Amniotic stem cell (primary cell): ENCODE measurements at places on chromosomes 4 and X.

- DNase-seq, result no peak
Measured at GRCh38 chrX:12966151-12966550, 8.8 kb upstream of the TMSB4X start.

DNA sequence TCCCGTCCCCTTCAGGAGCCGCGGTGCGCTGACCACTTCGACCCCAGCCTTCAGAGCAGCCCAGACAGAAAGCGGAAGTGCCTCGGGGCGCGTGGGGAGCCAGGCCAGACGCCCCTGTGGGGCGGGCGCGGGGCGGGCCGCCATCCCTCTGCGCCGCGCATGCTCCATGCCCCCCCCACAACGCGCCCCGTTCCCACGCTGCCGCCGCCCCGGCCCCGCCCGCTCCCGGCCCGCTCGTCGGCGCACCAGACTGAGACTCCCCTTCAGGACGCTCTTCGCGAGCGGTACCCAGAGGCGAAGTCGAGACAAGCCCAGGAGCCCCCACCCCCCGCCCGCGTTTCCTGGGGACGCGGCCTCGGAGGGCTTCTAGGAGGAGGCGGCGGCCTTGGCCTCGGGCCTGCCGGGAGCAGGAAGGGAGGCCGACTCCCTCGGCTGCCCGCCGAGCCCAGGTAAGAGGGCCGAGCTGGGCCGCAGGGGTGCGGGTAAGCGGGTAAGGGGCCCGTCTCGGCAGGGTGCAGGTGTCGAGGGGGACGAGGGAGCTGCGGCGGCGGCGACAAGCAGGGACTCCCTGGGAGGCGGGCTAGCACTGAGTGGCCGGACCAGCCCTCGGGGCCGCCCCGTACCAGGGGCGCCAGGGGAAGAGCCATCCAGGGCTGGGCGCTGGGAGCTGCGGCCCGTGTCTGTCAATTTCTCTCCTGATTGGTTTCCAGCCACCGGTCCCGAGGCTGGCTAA, at the start of gene ZFP92:
Gene ZFP92, plus strand, starts transcription at position 218 of the 733 bp plus-strand sequence. CDS start 6,851 bp downstream, outside the sequence.
- DNase-seq, result no peak

DNA sequence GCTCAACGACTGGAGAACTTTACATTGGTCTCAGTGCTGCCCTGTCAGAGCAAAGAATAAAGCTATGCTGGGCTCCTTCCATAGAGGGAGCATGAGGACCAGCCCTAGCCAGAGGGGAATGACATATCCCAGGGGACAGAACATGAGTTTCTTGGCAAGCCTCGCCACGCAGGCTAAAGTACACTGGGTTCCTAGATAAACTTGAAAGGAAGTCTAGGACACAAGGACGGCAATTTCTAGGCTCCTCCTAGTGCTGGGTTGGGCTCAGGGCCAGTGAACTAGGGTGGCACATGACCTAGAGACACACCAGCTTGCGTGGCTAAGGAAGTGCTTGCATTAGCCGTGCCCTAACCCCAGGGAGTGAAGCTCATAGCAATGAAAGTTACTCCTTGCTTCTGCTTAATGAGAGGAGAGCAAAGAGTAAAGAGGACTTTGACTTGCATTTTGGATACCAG, 141.0 kb downstream of the MAB21L2 start:
- DNase-seq, result no peak

DNA sequence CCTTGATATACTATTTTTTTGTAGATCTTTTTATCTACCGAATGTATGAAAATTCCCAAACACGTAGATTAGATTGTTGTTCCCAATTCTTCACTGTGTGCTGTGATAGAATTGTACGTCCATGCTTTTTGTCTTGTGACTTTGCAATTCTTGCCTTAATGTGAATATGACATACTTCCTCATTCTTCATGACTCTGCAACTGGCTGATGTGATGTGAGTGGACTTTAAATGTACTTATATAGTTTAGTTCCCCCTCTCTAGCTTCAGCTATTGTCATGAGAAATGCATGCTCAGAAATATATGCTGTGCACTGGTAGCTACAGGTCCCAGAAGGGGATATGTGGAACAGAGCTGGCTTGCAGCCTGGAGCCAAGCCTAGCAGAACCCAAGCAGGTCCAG, 89.4 kb downstream of the FTHL17 start:
- no peak for DNase-seq
